ENCODE measurements at places on chromosomes 5 and 9. TPM values are rescaled to one million over a fixed set of nuclear protein-coding genes. Genes with fewer than 3 reads are reported as not detected.

DNA sequence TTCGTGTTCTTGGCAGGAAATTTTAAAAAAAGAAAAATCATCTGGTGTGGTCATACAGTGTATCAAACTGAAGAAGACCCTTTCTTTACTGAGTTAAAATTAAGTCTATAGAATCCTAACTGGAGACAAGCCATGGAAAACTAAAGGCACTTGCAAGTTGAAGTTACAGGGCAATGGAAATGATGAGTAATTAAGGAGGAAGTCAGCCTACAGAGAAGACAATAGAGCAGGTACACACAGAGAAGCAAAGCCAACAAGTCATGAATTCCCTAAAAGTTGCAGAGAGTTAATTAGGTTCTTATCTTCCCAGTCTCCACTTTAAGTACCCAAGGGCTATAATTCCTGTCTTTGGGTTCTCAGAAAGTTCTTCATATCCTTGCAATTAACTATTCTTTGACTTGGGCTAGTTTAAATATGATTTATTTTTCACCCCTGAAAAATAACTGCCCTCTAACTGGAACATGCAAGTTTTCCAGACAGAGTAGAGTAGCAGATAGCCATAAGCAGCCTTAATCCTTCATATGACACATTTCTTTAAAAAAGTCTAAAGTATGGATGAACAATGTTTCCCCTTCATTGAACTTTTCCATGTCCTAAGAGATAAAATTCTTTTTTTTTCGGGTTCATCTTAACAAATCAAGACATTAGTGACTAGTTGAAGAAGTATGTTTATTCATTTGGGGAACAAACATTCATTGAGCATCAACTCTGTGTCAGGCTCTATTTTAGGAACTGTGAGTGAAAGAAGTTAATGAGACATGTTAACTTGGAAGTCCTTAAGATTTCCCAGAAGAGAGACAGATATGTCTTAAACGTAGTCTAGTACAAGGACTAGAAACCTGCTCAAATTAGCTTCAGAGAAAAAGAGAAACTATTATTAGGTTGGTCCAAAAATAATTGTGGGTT, 5.2 kb upstream of the ITGA2 start:
- DNase-seq = no peak

- DNase-seq = peak; percentile 94
Observed at GRCh38 chr5:9544502-9545135, 1.3 kb downstream of the SEMA5A start.

DNA sequence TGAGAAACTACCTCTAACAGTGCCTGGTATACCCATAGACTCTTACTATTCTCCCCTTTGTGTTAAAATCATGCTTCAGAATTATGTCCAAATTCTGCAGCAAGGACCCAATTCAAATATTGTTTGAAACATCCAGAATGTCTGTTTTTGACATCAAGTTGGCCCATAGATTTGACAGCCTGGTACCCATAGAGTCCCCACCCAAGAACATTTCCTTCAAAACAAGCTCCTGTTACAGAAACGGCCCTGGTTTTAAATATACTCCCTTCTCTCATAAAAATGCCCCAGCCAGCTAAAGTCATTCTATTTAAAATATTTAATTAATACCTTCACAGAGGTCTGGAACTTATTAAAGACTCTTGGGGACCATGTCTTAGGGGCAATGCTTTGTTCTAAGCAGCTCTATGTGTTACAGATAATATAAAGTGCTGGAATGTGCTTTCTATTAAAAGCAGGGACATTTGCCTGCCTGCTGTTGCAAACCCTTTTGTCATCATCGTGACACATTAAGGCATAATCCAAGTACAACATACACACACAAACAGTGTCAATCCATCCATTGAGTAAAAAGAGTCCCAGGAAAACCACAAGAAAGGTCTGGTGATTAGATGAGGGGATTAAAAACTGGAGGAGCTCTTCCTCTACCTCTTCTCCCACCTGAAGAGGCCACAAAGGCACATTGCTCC, 321.7 kb downstream of the MLLT3 start:
- DNase-seq = no peak

DNA sequence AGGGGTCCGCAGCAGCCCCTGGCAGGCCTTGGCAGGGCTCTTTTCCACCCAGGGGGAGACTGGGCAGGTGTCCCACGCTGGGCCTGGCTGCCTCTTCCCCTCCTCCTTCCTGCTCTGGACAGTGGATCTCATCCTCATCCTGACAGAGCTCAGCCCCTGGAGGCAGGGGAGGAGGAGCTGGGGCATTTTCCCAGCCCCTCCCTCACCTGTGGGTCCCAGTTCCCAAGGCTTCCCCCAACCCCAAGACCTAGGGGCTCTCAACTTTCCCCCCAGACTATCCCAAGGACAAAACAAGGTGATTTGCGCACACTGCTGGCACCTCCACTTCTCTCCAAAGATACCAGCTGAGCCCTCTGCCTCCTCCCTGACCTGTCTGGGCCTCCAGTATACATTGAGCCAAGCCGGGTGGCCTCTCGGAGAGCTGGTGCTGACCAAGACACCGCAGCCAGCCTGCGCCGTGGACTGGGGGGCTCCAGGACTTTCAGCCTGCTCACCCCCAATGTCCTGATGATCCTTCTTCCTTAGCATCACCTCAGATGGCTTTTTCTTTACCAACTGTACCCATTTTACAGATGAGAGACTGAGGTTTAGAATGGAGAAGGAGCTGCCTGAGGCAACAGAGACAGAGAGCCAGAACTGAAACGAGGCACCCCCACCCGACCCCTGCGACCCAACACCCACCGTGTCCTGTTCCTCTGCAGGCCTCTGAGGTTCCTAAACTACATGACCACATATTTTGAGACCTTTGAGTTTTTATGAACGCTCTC, 126.6 kb downstream of the BARX1 start:
- DNase-seq = no peak

GRCh38 chr5:164504141-164504772, 998.8 kb downstream of the MAT2B start:
- peak; percentile 87 for DNase-seq

DNA sequence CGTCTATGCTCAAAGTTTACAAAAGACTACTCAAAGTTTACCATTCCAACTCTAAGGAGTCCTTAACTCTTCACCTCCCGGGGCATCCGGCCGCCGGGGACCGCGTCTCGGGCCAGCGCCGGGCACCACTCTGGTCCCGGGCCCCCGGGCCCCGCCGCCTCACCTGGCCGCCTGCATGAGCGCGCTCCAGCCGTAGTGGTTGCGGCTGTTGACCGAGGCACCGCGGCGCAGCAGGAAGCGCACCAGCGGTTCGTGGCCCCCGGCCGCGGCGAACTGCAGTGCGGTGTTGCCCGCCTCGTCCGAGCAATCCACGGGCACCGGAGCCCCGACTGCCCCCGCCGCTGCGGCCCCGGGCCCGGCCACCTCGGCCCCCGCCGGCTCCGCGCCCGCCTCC, 388 bp downstream of the ANKS6 start:
- DNase-seq = peak; percentile 39

DNA sequence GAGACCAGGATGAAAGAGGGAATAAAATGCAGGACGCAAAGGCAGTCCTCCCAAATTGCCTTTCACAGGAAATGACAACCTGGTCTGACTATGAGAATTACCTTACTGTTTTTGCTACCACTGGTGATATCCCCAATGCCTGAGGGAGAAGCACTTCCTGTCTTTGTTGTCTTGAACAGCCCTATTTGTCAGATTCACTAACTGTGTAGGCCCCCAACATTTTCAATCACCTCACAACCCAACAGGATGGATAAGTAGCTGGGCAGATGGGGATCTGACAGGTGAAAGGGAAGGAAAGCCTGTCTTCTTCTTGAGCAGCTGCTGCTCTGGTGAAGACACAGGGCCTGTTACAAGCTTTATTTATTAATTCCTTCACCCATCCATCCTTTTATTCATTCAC, 9.7 kb downstream of the ESM1 start:
- DNase-seq = no peak

GRCh38 chr5:159332800-159333544, 2.7 kb upstream of the IL12B start:
- DNase-seq = no peak

GRCh38 chr5:89580976-89581375, 698.0 kb upstream of the MEF2C start:
- no peak for DNase-seq

- no peak for DNase-seq
Observed at GRCh38 chr9:91949392-91949945, 559 bp downstream of the ROR2 start.

GRCh38 chr9:37437621-37438020, 15.1 kb downstream of the GRHPR start:
- DNase-seq = no peak

- DNase-seq = no peak
Observed at GRCh38 chr5:150167908-150168307, 1.3 kb downstream of the CDX1 start.

GRCh38 chr5:104843822-104844221, 1281.2 kb upstream of the NUDT12 start:
- DNase-seq = no peak

DNA sequence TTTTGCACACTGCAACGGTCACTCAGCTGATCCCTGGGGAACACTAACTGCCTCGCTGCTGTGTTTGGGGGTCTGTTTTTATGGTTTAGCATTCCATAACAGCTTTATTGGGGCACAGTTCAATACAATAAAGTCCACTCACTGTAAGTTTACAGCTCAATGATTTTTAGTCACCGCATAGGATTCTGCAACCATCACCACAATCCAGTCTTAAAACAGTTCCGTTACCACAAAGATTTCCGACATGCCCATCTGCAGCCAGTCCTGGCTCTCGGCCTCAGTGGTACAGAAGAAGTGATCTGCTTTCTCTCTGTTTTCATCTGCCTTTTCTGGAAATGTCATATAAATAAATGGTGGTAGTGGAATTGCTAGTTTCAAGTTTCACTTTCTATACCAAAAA, 23.6 kb downstream of the OR2V2 start:
- no peak for DNase-seq

- DNase-seq = peak; percentile 75
Observed at GRCh38 chr9:80061940-80062339, 490.2 kb downstream of the TLE4 start.

DNA sequence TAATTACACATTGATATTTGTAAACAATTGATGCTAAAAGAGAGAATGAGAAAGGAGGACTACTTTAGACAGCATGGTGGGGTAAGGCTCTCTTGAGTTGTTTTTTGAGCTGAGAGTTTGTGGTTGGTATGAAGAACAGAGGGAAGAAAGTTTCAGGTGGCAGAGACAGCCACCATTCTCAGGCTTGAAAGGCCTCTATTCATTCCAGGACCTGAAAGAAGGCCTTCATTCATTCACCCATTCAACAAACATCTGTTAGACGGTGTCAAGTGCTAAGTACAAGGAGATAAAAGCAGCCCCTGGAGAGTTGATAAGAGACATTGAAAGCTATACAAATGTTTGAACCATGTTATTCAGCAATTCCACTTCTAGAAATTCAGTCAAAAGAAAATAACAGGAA, 21.7 kb upstream of the ADAM19 start:
- DNase-seq = no peak

DNA sequence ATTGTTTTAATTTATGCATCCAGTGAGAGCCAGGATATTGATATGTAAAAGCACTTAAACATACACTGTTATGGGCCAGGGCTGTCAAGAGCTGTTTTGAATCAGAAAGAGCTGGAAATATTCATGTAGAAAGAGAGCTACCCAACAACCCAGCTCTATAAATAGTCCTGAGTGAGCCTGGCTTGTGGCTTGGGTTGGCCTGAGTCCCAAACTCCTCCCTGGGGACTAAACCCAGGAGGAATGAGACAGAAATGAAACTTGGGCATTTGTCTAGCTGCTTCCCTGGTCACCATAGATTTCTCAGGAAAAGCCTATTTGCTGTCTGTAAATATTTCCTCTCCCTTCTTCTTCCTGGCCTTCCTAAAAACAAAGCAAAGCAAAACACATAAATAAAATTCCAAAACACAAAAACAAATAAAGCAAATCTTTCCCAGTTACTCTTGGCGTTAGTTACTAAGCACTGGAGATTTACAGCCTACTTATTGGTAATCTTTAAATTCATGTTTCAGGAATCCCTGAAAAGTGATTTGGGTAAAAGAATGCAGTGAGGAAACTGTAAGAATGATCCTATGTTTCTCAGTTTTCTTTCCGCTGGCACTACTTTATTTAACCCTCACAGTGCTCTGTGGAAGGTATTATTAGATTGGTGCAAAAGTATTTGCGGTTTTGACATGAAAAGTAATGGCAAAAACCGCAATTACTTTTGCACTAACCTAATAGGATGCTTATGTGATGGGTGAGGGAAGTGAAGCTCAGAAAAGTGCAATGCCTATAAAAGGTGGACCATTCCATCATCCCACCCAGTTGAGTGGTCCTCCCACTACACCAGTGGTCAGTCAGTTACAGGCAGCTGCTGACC, 111.8 kb downstream of the CARTPT start:
- peak; percentile 79 for DNase-seq

- peak; percentile 40 for DNase-seq
Observed at GRCh38 chr9:19409401-19410194, 789 bp downstream of the ACER2 start.

GRCh38 chr5:114355086-114355830, 6.6 kb upstream of the KCNN2 start:
- no peak for DNase-seq

- no peak for DNase-seq
Observed at GRCh38 chr9:93962017-93962416, 6.9 kb upstream of the BARX1 start.

DNA sequence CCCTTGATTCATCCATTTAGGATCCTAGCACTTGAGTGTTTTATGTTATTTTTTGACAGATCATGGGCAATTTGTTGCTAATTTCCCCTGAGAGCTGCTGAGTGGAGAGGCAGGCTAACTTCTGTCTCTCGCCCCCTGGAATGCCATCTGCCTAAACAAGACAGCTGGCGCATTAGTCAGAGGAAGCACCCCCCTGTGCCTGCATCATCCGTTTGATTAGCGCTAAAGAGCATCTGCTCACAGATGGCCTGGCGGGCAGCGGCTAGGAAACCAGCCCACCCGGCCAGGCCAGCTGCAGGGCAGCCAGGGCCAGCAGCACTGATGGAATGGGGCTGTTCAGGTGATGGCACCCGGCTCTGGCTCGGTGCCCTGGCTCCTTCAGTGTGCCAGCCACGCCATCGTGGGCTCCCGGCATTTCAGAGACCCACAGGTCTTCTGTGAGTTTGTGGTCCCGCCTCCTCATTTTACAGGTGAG, 22.9 kb upstream of the ASS1 start:
- peak; percentile 91 for DNase-seq

The LCN9 gene
- total RNA-seq = not detected

The CD72 gene
- total RNA-seq = 1.7 TPM

The SPINK5 gene
- 31.5 TPM for total RNA-seq

The SHOC1 gene
- not detected for total RNA-seq

The CATSPER3 gene
- total RNA-seq = not detected

The C9orf50 gene
- total RNA-seq = not detected

The SLC4A9 gene
- total RNA-seq = 1.6 TPM

The DOCK8 gene
- total RNA-seq = 22.8 TPM

The LCN2 gene
- total RNA-seq = 19.7 TPM

The NUTM2G gene
- total RNA-seq = not detected

The C5orf34 gene
- total RNA-seq = 4.4 TPM

The PCDHA12 gene
- 0.10 TPM for total RNA-seq

The SEMA6A gene
- total RNA-seq = 47.2 TPM

The TLX3 gene
- total RNA-seq = not detected

The ZFP2 gene
- total RNA-seq = 2.9 TPM

The PLPP7 gene
- total RNA-seq = 81.3 TPM

The SEMA5A gene
- 40.3 TPM for total RNA-seq

The CDO1 gene
- 16.8 TPM for total RNA-seq

The BNC2 gene
- 25.8 TPM for total RNA-seq

The PCDHGB4 gene
- 5.9 TPM for total RNA-seq

The PCDHGA3 gene
- total RNA-seq = 3.9 TPM

The SAPCD2 gene
- 5.6 TPM for total RNA-seq

The SEPTIN8 gene
- 43.5 TPM for total RNA-seq

The TRAF1 gene
- 5.1 TPM for total RNA-seq

The PCDHB3 gene
- total RNA-seq = 3.7 TPM
